ENCODE measurements at places on chromosomes 11 and 22. TPM values are rescaled to one million over a fixed set of nuclear protein-coding genes. Genes with fewer than 3 reads are reported as not detected.

RPS6KA4 gene
- 9.7 TPM for total RNA-seq

ST14 gene
- 18.3 TPM for total RNA-seq

LIF gene
- 1.9 TPM for total RNA-seq

GRAMD1B gene
- 3.4 TPM for total RNA-seq

ARHGAP42 gene
- 30.1 TPM for total RNA-seq

LRRC4C gene
- total RNA-seq, result 4.2 TPM

MRGPRF gene
- total RNA-seq, result 13.0 TPM

TECTA gene
- total RNA-seq, result 0.49 TPM
